ENCODE measurements at places on chromosomes 16 and 17.

- no peak for DNase-seq
These were observed 1.1 kb downstream of the G6PC1 start for GRCh38 chr17:42901535-42902229.

GRCh38 chr17:72523491-72523890, 402.7 kb downstream of the SOX9 start:
- DNase-seq: no peak

DNA sequence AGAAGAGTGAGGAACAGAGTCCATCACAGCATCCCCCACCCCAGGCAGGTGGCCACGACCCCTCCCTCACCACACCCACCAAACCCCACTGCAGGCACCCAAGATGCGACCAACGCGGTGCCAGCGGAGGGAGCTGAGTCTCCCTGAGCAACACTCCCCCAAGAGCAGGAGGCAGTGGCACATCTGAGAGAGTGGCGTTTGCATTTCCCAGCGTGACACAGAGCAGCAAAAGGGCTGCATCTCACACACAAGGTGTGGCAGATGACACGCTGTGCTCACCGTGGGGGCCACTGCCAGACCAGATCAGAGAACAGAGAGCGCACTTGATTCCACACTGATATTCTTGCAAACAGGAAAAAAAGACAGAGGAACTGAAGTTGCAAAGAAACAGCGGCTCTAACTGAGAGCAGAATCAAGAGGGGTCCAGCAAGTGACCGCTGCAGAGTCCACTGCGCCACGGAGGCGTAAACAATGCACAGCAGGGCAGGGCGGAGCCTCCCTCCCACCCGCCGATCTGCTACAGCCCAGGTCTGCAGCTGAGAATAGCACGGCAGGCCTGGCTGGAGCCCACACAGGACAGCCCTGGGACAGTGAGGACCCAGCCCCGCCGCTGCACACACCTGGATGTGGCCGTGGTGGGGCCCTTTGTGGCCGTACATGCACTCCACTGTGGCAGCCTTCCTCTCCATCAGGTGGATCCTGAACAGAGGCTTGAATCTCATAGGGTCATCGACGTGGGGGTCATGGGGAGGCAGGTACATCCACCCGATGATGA, 26.0 kb upstream of the C16orf95 start:
- DNase-seq: no peak

GRCh38 chr16:67641779-67642708, 2.9 kb upstream of the CARMIL2 start:
- DNase-seq: no peak

DNA sequence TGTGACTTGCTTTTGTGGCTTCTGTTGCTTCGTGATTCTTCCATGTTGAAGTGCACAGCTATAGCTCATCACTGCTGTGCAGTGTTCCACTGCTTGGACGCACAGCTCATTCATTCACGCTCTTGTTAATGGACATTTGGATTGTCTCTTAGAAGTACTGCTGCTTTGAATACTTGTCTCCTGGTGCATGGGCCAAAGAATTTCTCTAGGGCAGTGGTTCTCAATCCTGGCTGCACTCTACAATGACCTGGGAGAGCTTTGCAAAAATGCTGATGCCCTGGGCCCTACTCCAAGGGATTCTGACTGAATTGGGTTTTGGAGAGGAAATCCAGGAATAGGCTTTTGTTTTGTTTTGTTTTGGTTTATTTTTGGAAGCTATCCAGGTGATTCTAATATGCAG, 20.0 kb downstream of the CCL17 start:
- DNase-seq: no peak

GRCh38 chr16:51453251-51453650, 302.2 kb upstream of the SALL1 start:
- no peak for DNase-seq

DNA sequence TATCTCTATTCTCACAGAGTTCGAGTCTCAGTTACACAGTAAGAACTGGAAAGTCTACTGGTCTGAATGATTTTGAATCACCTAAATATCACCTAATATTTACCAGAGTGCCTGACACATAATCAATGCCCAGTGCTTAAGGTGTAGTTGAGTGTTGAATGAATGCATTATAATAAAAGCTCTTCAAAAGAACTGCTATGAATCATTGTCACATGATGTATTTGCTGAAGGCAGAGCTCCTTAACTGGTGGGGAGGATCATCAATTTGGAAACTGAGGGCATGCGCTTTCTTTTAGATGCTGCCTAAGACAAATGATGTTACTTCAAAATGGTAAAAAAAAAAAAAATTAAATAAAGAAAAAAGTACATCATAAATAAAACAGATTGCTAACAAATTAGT, 359.4 kb upstream of the KIF2B start:
- DNase-seq: no peak

- no peak for DNase-seq
These were observed 41.4 kb downstream of the ARHGAP27 start for GRCh38 chr17:45391291-45391690.

DNA sequence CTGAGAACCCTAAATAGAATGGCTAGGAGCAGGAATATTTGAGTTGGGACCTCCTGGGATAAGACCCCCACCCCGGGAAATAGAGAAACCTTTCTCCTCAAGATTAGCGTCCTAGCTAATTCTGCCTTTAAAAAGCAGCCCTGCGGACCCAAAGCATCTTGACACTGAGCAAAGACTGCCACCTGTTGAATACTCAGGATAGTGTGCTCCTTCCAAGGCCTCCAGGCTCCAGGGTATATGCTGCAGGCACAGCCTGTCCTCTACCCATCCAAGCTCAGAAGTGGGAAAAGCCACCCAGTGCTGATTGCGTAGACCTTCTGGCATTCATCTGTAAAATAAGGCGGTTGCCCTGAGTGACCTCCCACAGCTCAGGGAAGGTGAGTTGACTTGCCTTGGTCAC, 456.2 kb upstream of the DYNLRB2 start:
- no peak for DNase-seq

- DNase-seq: no peak
These were observed 4.8 kb upstream of the MT2A start for GRCh38 chr16:56603589-56603988.

GRCh38 chr16:80852261-80852872, 48.0 kb upstream of the CDYL2 start:
- peak; percentile 34 for DNase-seq

GRCh38 chr17:63082273-63082861, 116.3 kb downstream of the TANC2 start:
- no peak for DNase-seq

DNA sequence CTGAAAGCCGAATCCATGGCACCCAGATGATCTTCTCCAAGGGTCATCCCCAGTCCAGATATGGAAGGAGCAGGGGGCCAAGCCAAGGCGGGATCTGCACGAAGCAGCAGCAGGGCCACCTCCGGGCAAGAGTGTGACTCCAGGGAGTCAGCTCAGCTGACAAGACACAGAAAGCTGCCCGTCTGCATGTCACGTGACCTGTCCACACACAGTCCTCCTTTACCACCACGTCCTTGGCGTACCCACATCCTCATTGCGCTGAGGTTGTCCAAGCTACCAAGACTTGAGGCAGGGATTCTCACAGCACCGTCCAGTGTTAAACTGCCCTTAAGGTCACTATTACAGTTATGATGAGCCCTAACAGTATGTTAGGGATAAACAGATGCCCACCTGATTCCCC, 11.3 kb upstream of the CYTH1 start:
- DNase-seq: no peak

- no peak for DNase-seq
These were observed 23.6 kb upstream of the ATP5MC1 start for GRCh38 chr17:48868916-48869500.

DNA sequence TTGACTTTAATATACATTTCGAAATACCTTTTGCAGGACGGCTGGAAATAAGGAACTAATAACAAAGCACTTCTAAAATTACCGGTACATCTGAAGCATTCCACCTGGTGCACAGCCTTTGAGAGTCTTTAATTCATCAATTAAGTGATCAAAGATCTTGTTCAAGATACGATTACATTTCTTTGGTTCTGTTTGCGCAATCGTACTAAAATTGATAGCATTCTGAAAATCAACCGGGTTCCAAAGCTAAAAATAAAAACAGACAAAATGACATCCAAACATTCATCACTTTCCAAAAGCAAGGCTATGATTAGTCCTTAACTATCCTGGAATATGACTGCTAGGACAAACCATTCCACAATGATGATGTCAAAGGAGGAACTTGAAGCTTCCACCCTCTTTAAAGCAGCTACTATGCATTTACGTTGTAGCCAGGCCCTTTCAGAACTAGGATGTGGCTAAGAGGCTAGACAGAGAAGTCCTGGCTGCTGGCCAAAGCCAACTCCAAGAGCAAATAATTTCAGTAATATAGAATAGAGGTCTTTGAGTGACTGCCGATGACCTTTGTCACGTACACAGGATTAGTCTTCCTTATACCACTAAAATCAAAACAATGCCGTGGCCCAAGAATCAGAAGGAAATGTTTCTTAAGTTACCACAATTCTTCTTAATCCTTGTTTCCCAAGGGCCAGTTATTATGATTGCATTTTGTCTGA, 299.8 kb upstream of the PSMD7 start:
- no peak for DNase-seq

GRCh38 chr17:16352667-16353316, 477 bp downstream of the CENPV start:
- peak; percentile 70 for DNase-seq

DNA sequence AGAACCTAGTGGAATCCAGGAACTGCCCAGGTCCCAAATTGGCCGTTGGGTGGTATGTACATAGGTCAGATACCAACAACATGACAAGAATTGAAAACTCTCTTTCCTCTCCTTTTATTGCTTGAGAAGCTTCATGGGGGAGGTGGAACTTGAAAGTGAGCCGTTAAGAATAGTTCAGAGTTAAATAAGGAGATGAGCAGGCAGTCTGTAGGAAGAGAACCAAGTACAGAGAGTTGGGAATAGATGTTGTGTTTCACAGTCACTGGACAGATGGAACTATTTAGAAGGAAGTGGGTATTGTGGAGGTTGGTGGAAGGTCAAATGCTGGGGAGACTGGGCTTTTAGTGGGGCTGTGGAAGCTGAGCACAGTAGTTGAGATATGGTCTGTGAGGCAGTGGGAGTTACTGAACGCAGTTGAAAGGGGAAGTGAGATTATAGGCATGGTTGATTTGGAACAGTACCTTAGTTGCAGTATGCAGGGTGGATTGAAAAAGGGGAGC, 26.4 kb downstream of the ARHGAP44 start:
- DNase-seq: no peak

DNA sequence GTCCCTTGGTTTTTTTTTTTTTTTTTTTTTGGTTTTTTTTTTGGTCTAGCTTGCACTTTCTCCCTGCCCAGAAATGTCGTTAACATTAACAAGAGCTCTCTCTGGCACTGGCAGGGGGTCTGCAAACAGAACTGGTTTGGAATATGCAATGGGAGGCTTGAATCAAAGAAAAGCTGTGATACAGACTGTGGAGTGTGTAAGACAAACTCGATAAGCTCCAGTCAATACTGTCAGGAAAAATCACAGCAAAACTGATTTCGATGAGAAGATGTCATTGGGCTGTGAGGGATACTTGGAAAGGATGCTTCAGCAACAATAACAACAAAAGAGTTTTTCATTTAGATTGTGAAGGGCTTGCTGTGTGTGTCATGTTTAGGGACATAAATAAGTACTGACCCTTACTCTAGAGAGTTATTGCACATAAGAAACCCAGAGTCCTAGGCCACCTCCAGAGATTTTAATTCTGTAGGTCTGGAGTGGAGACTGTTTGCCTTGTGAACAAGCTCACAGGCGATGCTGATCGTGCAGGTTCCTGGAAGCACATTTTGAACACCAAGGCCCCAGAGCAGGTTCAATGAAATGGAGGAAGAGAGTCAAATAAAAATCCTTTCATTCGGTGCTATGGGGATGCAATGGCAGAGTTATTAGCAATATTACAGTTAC, 470.7 kb upstream of the RBFOX1 start:
- DNase-seq: no peak

- no peak for DNase-seq
These were observed 10.7 kb downstream of the ATP2A3 start for GRCh38 chr17:3953542-3953941.

Measured in activated T-cell treated with anti-CD3 and anti-CD28 coated beads, Interleukin-2, amount 50 U/mL, for 48 hours (primary cell).